Activated CD4-positive, alpha-beta memory T cell treated with anti-CD3 and anti-CD28 coated beads for 36 hours (primary cell): ENCODE measurements at places on chromosomes 7 and 10.

- DNase-seq = peak; percentile 41
Observed at GRCh38 chr7:50147951-50148808, 55.1 kb upstream of the ZPBP start.

DNA sequence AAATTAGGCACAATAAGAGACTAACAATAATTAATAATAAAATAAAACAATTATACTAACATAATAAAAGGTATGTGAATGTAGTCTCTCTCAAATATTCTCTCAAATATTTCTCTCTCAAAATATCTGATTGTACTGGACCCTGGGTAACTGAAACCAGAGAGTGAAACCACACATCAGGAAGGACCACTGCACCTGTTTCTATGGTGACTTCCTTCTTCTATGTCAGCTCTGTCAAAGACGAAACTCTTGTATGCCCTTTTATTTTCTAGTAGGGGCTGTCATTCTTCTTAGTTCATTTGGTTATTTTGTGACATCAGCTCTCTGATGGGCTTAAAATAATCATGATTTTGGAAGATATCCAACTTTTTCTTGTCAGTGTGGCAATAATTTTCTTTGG lies 428.0 kb upstream of the TPK1 start:
- DNase-seq = no peak

GRCh38 chr7:22680482-22680911 lies 46.5 kb upstream of the IL6 start:
- no peak for DNase-seq

DNA sequence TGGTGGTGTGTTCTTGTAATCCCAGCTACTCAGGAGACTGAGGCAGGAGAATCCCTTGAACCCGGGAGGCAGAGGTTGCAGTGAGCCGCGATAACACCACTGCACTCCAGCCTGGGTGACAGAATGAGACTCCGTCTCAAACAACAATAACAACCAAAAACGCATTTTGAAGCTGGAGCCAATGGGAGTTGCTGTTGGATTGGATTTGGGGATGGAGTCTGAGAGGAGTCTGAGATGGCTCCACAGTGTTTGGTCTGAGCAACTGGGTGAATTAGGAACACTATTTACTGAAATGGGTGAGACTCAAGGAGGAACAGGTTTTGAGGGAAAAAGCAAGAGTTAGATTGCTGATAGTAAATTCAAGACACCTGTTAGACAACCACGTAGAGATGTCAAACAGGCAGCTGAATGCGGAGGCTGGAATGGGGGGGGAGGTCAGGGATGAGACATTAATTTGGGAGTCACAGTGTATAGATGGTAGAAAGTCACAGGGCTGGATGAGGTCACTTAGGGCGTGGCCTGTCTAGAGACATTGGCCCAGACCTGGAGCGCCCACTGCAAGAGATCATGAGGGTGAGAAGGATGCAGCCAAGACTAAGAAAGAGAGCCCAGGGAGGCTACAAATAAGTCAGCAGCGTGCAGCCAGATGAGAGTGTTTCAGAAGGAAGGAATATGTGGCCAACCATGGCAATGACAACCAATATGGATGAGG lies 56.4 kb downstream of the CYCS start:
- no peak for DNase-seq

GRCh38 chr10:29734962-29735627 lies 100.3 kb upstream of the SVIL start:
- DNase-seq = peak; percentile 65
